ENCODE measurements at places on chromosomes 2 and 18.

- no peak for DNase-seq
These were observed 741.1 kb upstream of the SALL3 start for GRCh38 chr18:78238404-78239089.

GRCh38 chr2:104650405-104650996 lies 203.4 kb upstream of the POU3F3 start:
- no peak for DNase-seq

- DNase-seq: no peak
These were observed 335.2 kb downstream of the LRATD1 start for GRCh38 chr2:14967729-14968128.

GRCh38 chr18:8341481-8342230 lies 267.6 kb upstream of the RAB12 start:
- DNase-seq: no peak

DNA sequence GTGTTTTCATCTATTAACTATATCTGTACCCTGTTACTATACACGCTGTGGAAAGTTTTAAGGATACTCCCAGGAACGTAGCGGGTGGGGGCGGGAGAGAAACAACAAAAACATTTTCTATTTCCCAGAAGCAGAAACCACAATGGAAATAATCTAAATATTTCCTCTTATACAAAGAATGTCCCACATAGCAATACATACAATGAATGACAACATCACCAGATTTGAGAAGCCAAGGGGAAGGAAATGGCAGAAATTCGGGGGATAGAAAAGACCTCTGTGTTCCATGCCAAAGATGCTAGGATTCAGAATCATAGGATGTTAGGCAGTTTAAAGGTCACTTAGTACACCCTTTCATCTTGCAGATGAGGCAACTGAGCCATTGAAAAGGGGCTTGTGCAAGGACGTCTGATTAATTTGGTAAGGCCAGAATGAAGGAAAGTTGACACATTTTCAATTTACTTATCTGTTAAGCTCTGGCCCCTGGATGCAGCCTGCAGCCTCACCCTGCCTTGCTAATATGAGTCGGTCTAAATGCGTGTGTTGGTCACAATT lies 41.1 kb upstream of the SCYGR1 start:
- DNase-seq: no peak

DNA sequence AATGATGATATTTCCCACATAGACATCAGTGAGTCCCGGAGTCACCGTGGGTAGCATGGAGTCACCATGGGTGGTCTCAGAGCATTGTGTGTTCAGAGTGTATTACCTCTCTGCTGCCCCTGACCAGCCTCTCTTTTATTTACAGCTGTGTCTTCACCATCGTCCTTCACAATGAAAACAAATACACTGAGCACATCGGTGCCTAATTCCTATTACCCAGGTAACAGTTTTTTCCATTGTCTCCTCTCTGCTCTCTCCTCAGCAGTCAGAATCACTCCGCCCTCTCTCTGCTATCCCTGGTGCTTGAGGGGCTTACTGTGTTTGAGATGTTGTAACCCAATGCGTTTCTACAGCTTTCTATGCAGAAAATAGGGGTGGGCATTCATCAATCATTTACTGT lies 361.5 kb upstream of the RAB12 start:
- DNase-seq: no peak

- no peak for DNase-seq
These were observed 41.8 kb downstream of the SMARCAL1 start for GRCh38 chr2:216453955-216454614.

DNA sequence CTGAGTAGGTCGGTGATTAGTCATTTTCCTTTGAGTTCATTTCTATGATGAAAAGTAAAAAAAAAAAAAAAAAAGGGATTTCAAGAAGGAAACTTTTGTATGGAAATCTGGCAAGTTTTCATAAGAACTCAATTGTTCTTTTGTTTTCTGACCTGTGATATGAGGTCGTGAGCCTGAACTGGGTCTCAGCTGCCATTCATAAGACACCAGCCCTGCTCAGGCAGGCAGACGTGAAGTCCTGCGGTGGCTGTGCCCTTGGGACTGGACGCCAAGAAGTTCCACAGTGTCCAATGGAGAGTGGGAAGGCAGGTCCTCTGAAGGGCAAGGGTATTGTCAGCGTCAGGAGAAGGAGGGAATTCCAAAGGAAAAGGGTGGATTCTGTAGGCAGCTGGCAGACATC lies 183.9 kb downstream of the NCK2 start:
- DNase-seq: no peak

DNA sequence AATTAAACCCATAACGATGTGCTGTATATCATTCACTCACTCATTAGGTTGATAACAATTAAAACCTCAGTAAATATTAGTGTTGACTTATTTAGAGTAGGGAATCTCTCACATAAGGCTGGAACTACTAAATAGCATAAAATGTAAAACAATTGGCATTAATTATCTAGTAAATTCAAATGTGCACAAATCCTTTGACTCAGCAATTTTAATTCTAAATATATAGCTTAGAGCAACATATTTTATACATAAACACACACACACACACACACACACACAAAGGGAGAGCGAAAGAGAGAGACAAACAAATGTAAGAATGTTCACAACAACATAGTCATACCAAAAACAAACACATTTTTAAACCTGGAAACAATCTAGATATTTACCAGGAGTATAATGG lies 443.1 kb upstream of the KCNH7 start:
- no peak for DNase-seq

All from glutamatergic neuron (in vitro differentiated cells).